ENCODE measurements at places on chromosomes 13 and 19. TPM values are rescaled to one million over a fixed set of nuclear protein-coding genes. Genes with fewer than 3 reads are reported as not detected.

DNA sequence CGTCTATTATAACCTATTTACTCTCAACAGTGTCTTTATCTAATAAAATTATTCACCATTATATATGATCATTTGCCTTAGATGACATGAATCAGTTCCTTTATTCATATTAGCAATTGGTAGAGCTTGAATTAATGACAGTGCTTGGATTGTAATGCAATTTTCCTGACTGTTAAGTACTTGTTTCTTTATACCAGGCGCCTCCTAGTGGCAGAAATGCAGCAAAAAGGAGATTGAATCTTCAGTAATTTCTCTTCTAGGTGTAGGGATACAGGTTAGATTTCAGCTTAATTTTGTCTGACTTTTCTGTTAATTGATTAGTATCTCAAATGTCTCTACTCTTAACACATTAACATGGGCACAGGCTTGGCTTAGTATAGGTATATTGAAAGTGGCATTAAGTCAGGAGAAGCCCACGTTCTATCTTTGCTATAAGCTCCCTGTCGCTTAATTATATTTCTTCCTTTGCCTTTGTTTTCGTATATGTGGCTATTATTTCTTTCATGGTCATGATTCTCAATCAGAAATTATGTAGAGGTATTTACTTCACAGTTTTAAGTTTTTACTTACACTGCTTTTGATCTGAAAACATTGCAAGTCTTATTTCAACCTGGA, 9.1 kb upstream of the LHFPL6 start:
- no peak for DNase-seq

DNA sequence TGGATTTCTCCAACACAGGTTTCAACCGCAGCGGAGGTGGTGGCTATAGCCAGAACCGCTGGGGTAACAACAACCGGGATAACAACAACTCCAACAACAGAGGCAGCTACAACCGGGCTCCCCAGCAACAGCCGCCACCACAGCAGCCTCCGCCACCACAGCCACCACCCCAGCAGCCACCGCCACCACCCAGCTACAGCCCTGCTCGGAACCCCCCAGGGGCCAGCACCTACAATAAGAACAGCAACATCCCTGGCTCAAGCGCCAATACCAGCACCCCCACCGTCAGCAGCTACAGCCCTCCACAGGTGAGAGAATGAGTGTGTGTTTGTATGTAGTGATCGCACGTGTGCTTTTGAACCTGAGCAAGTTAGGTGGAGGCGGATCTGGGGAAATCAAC, 6.0 kb upstream of the CCDC97 start:
- DNase-seq = no peak

DNA sequence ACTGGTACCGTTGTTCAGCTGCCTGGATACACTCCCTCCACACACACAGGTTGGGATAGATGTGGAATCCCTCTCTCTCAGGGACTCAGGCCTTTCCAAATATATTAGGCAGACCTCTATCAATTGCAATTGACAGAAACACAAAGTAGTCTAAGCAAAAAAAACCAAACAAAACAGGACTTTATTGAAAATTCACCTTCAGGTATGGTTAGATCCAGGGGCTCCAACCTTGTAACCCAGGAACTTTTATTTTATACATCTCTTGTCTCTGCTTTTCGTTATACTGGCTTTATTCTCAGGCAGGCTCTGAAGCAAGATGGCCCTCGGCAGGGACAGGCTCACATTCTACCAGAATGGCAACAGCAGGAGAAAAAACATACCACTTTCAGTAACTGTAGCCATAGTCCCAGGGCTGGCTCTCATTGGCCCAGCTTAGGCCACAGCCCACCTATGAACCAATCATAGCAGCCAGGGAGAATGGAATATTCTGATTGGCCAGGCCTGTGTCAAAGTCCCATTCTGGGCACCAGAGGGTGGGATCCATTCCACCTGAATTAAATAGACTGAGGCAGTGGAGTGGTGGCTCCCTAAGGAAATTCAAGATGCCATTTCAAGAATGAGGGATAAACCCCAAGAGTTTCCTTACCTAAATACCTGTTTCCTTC, 13.1 kb upstream of the CEACAM19 start:
- DNase-seq = no peak

Gene CLDND2
- total RNA-seq = 4.0 TPM

DNA sequence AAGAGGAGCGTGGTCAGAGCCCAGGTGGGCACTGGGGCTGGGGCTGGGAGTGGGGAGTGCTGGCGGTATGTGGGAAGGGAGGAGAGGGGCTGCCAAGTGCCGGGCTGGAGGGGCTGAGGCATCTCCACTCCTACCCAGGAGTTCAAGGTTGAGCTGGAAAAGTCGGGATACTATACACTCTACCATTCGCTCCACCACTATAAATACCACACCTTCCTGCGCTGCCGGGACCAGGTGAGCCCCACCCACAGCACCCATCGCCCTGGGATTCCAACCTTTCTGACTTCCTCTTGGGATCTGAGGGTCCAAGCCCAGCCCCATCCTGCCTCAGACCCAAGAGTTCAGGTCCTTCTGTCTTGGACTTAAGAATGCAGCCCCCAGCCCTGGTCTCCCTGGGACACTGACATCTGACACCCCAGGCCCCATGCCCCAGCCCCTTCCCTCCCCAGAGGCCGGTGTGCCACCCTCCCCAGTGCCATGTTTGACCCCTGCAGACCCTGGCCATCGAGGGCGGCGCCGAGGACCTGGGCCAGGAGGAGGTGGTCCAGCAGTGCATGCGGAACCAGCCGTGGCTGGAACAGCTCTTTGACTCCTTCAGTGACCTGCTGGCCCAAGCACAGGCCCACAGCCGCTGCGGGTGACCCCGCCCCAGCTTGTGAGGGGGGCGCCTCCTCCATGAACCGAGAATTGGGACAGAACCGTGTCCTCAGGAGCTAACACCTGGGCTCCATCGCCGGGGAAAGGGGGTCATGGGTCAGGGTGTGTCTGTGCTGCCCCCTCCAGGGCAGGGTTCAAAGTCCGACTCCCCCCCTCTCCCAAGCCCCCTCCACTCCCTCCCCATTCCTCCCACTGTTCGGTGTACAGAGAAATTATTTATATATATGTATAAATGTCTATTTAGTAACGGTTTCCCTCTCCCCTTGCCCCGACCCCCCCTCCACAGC, 14.7 kb downstream of the RRAS start:
- DNase-seq = no peak

DNA sequence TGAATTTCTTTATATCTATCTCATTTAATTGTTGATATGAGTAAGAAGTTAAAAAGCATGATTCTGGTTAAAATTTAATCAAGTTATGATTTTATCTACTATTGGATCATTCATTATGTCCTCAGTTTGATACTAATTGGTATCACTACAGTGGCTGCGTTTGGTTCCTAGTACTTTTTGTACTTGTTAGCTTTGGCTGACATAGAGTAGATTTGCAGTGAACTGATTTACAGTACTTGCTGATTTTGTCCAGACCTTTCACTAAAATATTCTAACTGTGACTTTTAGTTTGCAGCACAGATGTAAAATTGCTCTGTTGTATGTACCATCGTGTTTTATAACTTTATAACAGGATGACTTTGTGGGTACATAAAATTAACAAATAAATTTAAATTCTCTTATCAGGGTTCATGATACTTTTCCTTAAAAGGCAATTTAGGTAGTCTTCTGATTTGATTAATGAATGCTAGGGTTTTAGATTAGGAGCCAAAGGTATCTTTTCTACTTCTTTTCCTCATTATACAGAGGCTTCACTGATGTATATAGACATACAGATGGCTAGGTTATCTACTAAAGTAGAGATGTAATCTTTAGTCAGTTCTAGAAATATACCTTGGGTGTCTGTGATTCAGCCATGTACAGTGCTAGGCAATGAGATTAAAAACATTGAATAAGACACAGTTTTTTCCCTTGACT, 8.7 kb downstream of the UCHL3 start:
- DNase-seq = no peak

Gene MUC16
- not detected for total RNA-seq

GRCh38 chr13:68030152-68030809, 800.1 kb upstream of the PCDH9 start:
- DNase-seq = no peak

- DNase-seq = no peak
These were observed 36.1 kb downstream of the OLFM4 start for GRCh38 chr13:53064731-53065130.

DNA sequence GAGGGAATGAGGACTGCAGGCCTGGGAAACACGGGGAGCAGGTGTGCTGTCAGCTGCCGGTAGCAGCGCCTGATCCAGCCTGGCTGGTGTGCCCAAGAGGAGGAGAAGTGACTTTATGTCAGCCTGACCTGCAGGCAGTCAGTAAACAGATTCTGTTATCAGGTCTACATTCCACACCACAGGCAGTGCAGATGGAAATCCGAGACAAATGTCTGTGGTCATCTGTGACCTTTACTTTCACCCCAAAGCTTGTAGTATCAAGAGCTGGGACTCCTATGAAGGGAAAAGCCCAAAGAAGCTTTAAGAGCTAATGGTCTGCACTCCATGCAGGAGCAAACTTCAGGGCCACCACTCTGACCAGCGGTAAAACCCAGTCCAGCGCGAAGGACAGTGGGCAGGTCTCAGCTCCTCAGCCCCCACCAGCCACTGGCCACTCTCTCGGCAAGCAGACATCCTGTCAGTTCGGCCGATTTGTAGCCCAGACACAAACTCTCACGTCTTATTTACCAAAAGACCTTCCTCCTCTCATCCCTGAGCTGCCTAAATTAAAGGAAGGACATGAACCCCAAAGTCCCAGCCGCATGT, 7.7 kb downstream of the EPS15L1 start:
- no peak for DNase-seq

Data from spleen (tissue), 13 donors.